Uterus (tissue), 4 donors: ENCODE measurements at places on chromosomes 4 and X. TPM values are rescaled to one million over a fixed set of nuclear protein-coding genes. Genes with fewer than 3 reads are reported as not detected.

DNA sequence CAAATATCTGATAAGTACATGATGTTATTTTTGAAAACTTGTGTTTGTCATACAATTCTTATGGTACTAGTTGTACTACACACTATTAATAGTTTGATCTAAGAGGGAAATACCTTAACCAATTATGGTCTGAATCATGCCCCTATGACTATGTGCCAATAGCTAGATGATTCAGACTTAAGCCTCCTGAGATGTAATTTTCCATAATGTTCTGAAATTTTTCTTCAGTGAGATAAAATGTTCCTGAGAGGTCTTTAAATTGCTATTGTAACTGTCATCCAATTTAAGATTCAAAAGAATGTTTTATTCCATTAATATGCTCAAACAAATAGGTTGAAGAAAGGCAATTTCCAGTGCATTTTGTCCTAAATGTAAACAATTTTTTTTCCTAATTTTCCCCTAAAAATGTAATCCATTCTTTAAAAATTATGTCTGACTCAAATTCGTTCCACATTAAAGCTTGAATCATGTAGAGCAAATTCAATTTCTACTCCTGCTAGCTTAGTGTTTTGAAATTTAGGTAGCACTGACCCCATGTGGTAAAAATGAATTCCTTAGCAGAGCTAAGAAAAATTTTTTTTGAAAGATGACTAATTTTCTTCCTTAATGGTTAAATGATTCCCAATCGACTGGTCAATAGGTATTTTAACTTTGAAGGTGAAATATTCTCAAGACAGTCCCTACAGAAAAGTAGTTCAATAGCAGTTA, 49.1 kb downstream of the APOOL start:
- no peaks in the 10 kb centered on the region for H3K36me3 ChIP-seq
- H3K4me1 ChIP-seq, result no peaks in the 10 kb centered on the region
- no peak overlapping the region for H3K4me3 ChIP-seq
- no peak for DNase-seq

GC gene
- 0.46 TPM for total RNA-seq

- no peak overlapping the region for H3K4me3 ChIP-seq
- no peak for DNase-seq
- no peaks in the 10 kb centered on the region for H3K4me1 ChIP-seq
Observed at GRCh38 chr4:140626661-140627376, 58.1 kb upstream of the UCP1 start.

- no peaks in the 10 kb centered on the region for H3K36me3 ChIP-seq
- H3K4me3 ChIP-seq, result no peak overlapping the region
- no peaks in the 10 kb centered on the region for H3K4me1 ChIP-seq
- no peaks in the 10 kb centered on the region for H3K27me3 ChIP-seq
- no peak overlapping the region for H3K27ac ChIP-seq
Observed at GRCh38 chr4:38499101-38499500, 164.9 kb upstream of the KLF3 start.

MORC4 gene
- 44.9 TPM for total RNA-seq

CLCN5 gene
- 81.2 TPM for total RNA-seq

DEFB131A gene
- total RNA-seq, result not detected

DNA sequence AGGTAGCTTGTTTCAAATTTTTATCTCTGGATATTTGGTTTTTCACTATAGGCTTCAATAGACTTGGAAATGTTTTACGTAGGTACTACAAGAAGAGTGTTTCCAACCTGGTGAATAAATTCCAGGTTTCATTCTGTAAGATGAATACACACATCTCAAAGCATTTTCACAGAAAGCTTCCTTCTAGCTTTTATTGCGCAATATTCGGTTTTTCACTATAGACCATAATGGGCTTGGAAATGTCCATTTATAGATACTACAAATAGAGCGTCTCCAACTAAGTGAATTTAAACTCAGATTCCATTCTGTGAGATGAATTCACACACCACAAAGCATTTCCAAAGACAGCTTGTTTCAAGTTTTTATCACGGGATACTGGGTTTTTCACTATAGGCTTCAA, 857.7 kb upstream of the HS3ST1 start:
- H3K4me3 ChIP-seq, result no peak overlapping the region
- no peak overlapping the region for H3K27ac ChIP-seq
- no peaks in the 10 kb centered on the region for H3K27me3 ChIP-seq
- no peak for DNase-seq
- no peaks in the 10 kb centered on the region for H3K4me1 ChIP-seq
- no peaks in the 10 kb centered on the region for H3K36me3 ChIP-seq

DNA sequence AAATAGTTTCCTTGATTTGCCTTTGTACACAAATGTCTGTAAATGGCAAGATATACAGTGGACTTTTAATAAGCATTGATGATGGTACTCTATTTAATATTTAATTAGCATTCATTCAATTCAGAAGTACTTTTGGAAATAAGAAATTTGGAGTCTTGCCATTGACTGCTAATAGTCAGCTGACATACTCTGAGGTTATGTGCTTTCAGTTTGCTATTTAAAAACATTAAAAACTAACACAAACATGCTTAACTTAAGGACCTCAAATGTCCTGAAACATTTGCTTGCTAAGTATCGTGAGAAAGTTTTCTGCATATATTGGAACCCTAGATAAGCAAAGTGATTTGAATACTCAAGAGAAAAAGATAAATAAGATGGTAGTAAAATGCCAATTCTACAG, 64.6 kb downstream of the REELD1 start:
- DNase-seq, result no peak
- H3K27me3 ChIP-seq, result no peaks in the 10 kb centered on the region
- no peak overlapping the region for H3K4me3 ChIP-seq
- H3K4me1 ChIP-seq, result no peaks in the 10 kb centered on the region
- H3K36me3 ChIP-seq, result no peaks in the 10 kb centered on the region
